CD8-positive, alpha-beta memory T cell (primary cell): ENCODE measurements at places on chromosomes 1 and 21.

GRCh38 chr21:35136106-35136505, 87.0 kb upstream of the RUNX1 start:
- no peak for DNase-seq

- peak; percentile 80 for DNase-seq
Observed at GRCh38 chr1:181142096-181142958, 53.8 kb downstream of the IER5 start.

DNA sequence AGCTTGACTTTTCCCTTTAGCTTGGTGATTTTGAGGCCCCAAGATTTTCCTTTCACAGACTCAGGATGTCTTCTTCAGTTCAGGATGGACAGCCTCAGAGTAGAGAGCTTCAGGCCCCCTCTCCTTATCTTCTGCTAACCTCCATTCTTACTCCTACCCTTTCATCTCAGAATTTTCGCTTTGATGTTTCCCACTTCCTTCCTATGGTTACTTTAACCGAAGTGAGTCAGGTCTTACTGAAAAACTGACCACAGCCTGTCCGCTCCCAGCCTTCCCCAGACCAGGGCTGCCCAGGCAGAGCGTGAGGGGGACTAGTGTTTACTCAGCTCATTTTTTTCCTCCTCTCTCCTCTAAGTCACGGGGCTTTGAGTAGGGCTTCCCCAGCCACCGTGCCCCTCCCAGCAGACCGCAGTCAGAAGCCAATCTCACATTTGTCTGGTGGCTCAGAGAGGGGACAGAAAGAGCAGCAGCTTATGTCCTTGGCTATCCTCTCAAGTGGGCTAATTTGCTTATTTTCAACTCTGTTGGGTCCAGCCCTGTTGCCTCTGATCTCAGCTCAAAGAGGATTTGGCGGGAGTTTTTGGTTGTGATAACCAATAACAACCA, 4.2 kb upstream of the IL19 start:
- DNase-seq, result peak; percentile 73

- DNase-seq, result no peak
Observed at GRCh38 chr1:240309769-240310168, 218.1 kb downstream of the FMN2 start.

DNA sequence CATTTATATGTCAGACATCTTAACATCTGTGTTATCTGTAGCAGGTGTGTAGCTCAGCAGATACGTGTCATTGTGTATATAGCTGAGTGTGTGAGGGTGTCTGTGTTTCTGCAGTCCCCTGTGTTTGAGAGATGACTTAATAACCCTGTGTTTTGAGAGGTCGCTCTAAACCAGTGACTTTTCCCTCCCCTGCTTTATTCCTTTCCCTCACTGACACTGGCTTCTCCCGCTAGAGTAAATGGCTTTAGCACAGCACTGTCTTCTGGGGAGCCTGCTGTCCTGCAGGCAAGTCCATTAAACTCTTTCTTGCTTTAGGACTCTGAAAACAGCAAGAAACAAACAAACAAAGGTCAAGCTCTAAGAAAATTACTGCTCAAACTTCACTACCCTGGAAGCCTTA, 53.0 kb downstream of the VANGL1 start:
- no peak for DNase-seq

- no peak for DNase-seq
Observed at GRCh38 chr1:101064697-101065096, 39.1 kb upstream of the DPH5 start.

DNA sequence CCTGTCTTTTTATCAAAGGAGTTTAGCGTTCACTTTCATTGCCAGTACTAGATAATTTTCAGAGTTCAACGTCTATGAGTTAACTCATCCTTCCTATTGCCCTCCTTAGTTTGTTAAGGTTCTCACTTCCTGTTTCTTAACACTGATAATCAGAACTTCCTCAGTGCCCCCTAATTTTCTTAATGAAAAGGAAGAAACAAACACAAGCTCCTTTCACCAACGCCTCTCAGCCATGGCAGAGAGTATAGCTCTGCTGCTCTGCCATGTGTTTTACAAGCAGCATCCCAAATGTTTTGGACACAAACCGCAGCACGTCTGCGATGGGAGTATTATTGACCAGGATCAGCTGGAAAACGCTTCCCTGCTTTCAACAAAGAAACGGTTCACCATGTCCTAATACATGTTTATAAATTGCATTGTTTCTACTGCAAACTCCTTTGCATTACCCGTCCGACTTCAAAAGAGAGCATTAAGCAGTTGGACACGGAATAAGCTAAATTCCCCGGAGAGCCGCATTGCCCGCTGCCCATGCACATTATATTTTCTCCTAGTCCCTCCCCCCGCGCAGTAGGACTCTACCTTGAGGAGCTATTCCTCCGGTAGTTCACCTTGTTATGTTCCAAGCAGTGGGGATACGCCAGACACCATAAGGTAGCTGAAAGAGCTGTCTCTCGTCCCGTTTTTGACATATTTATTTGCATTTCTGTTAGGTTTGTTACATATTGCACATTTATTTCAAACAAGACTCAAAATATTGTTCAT, 561 bp downstream of the OLFM3 start:
- no peak for DNase-seq

- no peak for DNase-seq
Observed at GRCh38 chr1:71561729-71562128, 480.9 kb upstream of the ZRANB2 start.

GRCh38 chr1:48462716-48463302, 9.2 kb downstream of the SPATA6 start:
- no peak for DNase-seq

GRCh38 chr1:201137024-201137392, 10.0 kb upstream of the ASCL5 start:
- no peak for DNase-seq

DNA sequence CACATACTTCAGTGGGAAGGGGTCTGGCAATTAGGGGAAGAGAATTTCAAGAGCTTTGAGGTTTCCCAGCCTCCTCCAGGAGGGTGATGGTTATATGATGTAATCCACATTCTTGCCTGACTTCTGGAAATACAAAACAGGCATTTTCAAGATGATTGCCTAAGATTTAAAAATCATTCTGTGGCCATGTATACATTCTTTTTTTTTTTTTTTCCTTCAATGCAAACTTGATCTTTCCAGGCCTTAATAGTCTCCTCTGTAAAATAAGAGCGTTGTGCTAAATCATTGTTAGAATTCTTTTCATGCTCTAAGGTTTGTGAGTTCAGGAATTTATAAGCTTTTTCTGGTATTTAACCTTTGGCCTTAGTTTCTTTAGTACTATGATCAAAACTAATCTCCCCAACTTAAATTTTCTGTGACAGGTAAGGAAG, 192.3 kb upstream of the HMCN1 start:
- DNase-seq, result no peak

DNA sequence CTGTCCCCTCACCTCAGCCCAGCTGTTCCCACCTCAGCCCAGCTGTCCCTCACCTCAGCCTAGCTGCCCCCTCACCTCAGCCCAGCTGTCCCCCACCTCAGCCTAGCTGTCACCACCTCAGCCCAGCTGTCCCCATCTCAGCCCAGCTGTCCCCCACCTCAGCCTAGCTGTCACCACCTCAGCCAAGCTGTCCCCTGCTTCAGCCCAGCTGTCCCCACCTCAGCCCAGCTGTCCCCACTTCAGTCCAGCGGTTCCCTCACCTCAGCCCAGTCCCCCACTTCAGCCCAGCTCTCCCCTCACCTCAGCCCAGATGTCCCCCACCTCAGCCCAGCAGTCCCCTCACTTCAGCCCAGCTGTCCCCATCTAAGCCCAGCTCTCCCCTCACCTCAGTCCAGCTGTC, 88.4 kb upstream of the CSF3R start:
- DNase-seq, result no peak

GRCh38 chr1:15207829-15208429, 39.1 kb upstream of the FHAD1 start:
- no peak for DNase-seq

- no peak for DNase-seq
Observed at GRCh38 chr1:200838676-200839445, 33.9 kb upstream of the GPR25 start.

DNA sequence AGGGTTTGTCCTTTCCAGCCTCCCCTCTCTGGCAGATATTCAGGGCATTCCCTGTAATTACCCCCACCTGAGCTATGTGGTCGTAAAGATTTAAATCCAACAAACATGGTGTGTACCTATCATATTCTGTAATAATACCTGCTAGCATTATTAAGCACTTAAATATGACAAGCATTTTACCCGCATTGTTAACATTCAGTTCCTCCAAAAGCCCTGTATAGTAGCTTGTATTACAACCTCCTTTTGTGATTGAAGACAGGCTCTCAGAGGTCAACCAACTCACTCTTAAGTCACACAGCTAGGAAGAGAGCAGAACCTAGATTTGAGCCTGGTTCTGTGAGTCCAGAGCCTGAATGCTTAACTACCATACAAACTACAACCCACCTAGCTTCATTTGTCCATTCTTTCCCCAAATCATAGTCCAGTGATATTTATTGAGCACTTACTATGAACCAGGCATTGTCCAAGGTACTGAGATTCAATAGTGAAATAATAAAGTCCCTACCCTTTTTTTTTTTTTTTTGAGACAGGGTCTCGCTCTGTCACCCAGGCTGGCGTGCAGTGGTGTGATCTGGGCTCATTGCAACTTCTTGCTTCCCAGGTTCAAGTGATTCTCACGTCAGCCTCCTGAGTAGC, 13.8 kb upstream of the KDM4A start:
- DNase-seq, result no peak

GRCh38 chr1:156347331-156347730, 9.0 kb downstream of the TSACC start:
- DNase-seq, result no peak

- DNase-seq, result no peak
Observed at GRCh38 chr1:11384170-11384554, 94.8 kb upstream of the DISP3 start.

GRCh38 chr1:10257851-10258250, 47.5 kb downstream of the KIF1B start:
- DNase-seq, result no peak

- DNase-seq, result no peak
Observed at GRCh38 chr1:42450061-42450460, 5.8 kb downstream of the ZMYND12 start.

DNA sequence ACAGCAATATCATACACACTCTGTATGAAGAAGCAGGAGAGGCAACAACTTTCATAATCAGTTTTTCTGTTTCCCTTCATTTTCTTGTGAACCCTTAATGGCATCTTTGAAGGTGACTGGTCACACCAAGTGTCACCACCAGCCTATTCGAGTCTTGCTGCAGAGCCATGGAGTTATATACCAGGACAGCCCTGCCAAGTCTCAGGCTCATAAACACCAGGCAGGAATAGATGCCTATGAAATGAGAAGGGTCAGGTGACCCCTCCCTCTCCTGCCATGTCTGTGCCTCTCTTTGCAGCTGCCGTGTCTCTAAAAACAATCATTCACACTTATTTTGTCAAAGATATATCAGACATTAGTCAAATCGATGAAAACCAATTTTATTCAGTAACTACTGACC, 28.0 kb downstream of the NECAP2 start:
- DNase-seq, result no peak

GRCh38 chr1:76830373-76830772, 36.9 kb upstream of the ST6GALNAC5 start:
- no peak for DNase-seq

DNA sequence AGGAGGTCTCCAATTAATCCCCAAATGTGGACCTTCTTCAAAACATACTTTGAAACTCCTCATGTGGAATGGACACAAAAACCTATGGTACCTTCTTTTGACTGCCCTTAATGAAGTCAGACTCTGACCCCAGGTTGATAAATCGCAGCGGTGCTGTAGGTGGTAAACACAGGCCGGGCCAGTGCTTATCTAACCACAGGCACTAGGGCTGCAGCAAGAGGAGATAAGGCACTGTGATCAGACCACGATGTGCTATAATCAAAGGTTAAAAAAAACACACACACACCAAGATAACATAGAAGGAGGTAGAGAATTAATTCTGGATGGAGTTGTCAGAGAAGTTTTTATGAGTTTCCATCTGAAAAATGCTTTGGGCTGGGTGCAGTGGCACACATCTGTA, 52.3 kb upstream of the SIPA1L2 start:
- no peak for DNase-seq

- no peak for DNase-seq
Observed at GRCh38 chr1:20846461-20847374, 59.6 kb upstream of the HP1BP3 start.

- DNase-seq, result no peak
Observed at GRCh38 chr1:41540886-41541591, 56.6 kb upstream of the EDN2 start.

- no peak for DNase-seq
Observed at GRCh38 chr1:159917533-159918351, 7.6 kb downstream of the TAGLN2 start.

DNA sequence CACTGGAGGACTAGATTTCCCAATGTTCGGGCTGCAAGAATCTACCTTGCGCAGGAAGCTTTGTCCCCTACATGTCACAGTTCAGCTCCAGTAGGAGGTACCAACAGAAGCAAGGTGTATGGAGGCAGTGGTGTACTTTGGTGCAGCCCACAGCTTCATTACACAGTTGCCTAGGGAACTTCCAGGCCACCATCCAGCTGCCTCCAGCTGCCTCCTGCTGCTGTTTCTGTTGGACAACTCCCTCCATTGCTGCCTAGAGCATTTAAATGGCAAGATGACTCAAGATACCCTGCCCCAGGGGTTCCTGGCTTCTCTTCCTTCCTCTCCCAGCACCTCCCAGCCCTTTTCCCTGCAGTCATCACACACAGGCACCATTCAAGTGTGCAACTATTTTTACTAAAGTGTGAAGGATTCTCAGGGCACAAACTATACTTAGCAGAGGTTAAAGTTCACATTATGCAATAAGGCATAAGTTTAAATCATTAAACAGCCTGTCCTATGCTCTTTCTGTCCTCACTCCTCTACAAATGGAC, 39.0 kb upstream of the ATP1A1 start:
- DNase-seq, result no peak

GRCh38 chr21:38925478-38925877, 119.7 kb downstream of the ETS2 start:
- no peak for DNase-seq

GRCh38 chr1:29455781-29456180, 219.5 kb downstream of the PTPRU start:
- DNase-seq, result no peak

DNA sequence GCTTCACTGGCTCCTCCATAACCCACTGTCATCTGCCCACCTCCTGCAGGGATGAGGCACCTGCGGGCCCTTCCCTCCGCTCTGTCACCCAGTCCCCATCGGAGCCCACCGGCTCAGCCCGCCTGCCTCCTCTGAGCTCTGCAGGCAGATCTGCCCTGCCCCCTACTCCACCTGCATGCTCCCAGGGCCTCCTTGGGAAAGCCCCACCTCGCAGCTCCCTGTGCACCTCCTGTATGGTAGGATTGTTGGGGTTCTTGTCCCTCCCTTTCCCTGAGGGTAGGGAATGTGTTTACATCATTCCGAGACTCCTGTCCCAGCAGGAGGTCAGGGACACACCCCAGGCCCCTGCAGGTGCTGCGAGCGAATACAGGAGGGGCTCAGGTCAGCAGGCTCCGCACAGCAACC, 50.5 kb downstream of the SIK1 start:
- DNase-seq, result no peak

GRCh38 chr1:220099826-220100225, 5.9 kb downstream of the IARS2 start:
- no peak for DNase-seq

DNA sequence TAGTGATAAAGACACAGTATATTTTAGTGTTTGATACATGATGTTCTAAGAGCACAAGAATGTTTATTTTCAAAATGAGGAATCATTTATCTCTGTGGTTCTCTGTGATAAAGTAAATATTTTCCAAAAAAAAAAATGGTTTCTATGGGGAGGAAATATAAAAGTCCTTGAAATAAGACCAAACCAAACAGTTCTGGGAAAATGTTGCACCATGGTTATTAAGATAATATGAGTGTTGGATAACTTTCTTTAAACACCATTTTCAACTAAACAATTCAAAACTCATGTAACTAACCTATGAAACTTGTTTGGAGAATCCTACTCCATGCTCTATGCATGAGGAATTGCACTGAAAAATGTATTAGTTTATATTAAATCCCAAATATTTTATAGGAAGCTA, 184.6 kb downstream of the KCNT2 start:
- no peak for DNase-seq
